ENCODE measurements at places on chromosomes 1 and 21.

GRCh38 chr1:205582046-205582445, 49.8 kb downstream of the ELK4 start:
- DNase-seq: no peak

DNA sequence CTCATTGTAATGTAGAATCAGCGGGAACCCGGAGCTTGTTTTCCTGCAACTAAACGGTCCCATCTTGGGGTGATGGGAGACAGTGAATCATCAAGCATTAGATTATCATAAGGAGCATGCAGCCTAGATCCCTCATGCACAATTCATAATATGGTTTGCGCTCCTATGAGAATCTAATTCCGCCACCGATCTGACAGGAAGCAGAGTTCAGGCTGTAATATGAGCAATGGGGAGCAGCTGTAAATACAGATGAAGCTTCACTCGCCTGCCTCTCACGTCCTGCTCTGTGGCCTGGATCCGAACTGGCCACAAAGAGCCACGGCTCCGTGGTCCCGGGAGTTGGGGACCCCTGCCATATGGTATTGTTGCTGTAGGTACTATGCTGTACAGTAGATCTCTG, 1.6 kb downstream of the IFI44 start:
- no peak for DNase-seq

DNA sequence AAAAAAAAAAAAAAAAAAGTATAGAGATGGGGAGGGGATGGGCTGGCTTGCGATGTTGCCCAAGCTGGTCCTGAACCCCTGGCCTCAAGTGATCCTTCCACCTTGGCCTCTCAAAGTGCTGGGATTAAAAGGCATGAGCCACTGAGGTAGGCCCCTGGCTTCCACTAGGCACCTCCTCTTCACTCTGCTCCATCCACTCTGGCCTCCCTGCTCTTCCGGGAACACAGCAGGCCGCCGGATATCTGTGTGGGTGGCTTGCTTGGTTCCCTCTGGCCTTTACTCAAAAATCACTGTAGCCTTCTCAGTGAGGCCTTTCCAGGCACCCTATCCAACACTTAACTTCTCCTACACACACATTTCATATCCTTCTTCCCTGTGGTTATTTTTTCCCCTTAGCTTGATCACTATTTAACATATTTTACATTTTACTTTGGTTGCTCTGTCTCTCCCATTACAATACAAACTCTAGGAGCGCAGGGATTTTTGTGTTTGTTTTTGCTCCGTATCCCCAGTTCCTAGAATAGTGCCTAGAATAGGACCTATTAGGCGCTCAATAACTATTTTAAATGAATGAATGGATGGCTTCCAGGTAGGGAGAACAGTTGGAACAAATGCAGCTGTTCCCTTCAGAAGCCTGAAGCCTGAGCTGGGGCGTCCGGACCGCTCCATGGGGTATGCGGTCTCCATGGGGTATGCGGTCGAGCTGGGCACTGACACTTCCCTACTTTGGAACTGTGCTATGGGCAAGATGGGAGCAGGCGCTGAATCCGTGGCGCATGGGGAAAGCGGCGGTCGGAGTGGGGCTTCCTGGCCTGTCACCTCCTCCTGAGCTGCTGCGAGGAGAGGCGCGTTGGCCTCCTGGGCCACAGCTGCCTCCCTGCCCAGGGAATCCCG, 46.7 kb downstream of the H3-3A start:
- DNase-seq: no peak

DNA sequence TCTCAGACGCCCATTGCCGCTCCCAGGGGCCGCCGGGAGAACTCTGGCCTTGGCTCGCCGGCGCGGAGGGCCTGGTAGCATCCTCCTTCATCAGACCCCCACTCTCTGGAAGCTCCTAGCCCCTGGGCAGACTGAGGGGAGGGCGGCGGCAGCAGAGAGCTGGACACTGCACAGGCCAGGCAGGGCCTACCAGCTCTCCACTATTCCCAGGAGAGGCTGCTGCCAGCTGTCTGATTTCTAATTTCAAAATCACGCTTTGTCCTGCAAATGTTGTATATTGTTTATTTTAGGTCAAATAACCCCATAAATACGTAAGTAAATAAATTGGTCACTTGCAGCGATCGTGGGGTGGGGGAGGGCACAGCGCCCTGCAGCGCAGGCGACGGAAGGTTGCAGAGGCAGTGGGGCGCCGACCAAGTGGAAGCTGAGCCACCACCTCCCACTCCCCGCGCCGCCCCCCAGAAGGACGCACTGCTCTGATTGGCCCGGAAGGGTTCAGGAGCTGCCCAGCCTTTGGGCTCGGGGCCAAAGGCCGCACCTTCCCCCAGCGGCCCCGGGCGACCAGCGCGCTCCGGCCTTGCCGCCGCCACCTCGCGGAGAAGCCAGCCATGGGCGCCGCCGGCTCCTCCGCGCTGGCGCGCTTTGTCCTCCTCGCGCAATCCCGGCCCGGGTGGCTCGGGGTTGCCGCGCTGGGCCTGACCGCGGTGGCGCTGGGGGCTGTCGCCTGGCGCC, at the start of gene MTARC1:
MTARC1 (plus strand) TSS at position 577 of the 732 bp plus-strand sequence; CDS start at position 609, 32 bp downstream.
- peak; percentile 12 for DNase-seq

GRCh38 chr1:85379203-85380136, 85.5 kb downstream of the DDAH1 start:
- no peak for DNase-seq

DNA sequence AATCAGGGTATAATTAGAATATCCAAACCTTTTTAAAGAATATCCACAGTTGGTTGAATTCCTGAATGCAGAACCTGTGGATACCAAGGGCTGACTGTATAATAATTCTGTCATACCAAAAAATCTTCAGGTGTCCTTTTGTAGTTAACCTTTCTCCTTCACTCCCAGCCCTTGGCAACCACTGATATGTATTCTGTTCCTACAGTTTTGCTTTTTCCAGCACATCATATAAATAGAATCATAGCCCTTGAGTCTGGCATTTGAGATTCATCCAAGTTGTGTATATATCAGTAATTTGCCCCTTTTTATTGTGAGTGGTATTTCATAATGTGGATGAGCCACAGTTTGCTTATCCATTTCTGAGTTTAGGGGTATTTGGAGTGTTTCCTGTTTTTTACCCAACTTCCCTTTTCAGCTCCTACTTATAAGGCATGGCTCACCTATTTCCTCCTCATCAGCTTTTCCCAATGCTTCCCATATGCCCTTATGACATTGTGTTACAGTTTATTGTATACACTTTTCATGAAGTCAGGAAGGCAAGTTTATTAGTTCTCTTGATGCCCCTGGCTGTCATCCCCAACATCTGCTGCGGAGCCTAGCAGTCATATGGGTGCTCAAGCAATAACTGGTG, 35.0 kb upstream of the AGO1 start:
- no peak for DNase-seq

All from HFF-Myc (cell line).